Activated CD8-positive, alpha-beta memory T cell treated with anti-CD3 and anti-CD28 coated beads for 48 hours (primary cell): ENCODE measurements at places on chromosomes 3 and 15.

GRCh38 chr3:177427540-177427939 is 230.3 kb upstream of the TBL1XR1 start:
- no peak for DNase-seq

DNA sequence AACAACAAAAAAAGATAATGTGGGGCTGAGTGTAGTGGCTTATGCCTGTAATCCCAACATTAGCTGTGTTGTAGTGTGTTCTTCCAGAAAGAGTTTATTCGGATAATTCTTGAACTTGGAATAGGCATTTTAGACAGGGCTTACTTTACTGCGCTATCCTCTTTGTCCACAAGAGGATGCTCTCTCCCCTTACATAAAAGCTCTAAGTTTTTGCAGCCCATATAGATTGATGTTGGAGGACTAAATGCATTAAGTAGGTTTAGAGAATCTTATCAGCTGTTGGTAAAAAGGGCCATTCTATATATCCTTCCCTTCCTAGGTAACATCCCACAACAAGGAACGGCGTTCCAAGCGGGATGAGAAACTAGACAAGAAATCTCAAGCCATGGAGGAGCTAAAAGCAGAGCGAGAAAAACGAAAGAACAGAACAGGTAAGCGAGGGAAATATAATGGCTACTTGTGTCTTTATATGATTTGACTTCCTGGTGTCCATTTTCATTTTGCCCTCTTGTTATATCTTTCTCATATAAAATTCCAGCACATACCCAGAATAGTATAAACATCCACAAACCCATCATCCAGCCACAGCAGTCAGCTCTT is 27.8 kb upstream of the ITPKA start:
- DNase-seq, result no peak

- no peak for DNase-seq
Observed at GRCh38 chr3:105317841-105318240, 48.9 kb upstream of the ALCAM start.

DNA sequence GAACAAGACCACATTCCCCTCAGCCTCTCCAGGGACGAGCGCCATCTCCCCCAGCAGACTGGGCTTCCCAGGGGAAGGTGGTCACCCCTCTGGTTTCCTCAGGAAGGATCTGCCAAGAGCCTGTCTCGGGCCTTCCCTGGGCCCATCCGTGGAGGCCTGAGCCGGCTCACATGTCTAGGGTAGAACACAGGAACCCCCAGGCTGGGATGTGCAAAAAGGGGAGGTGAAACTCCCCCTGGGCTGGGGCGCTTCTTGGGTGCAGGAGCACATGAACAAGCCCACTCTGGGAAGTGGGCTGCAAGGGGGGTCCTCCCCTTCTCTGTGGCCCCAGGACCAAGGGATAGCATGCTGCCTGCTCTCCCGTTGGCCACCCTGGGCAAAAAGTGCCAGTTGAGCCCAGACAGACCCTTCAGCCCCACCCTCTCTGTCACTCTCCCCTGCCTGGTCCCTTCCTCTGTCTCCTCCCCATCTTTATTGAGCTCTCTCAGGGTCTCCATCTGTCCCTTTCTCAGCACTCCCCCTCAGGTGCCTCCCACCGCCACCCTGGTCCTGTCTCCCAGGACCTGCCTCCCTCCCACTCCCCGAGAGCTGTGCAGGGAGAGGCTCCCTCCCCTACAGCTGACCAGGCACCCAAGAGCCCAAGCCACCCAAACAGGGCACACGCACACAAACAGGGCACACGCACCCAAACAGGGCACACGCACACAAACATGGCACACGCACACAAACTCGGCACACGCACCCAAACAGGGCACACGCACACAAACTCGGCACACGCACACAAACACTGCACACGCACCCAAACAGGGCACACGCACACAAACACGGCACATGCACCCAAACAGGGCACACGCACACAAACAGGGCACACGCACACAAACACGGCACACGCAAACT is 864 bp downstream of the SEMA3G start:
- no peak for DNase-seq

DNA sequence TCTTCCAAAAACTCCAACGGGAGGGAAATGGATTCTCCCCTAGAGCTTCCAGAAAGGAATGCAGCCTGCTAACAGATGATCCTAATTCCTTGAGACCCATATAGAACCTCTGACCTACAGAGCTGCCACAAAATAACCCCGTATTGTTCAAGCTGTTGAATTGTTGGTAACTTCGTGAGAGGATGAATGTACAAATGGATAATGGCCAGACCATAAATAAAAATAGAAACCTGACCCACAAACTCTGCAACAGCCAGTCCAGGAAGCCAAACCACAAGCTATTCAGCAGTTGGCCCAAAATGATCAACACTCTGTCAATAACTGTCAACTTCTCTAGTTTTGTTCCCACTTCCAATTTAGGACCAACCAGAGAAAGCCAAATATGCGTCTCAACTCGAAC is 414.0 kb upstream of the ZNF717 start:
- DNase-seq, result no peak

GRCh38 chr3:99808163-99808794 is 9.4 kb upstream of the CMSS1 start:
- no peak for DNase-seq

GRCh38 chr15:75097939-75098338 is 74.5 kb downstream of the PPCDC start:
- DNase-seq, result no peak

DNA sequence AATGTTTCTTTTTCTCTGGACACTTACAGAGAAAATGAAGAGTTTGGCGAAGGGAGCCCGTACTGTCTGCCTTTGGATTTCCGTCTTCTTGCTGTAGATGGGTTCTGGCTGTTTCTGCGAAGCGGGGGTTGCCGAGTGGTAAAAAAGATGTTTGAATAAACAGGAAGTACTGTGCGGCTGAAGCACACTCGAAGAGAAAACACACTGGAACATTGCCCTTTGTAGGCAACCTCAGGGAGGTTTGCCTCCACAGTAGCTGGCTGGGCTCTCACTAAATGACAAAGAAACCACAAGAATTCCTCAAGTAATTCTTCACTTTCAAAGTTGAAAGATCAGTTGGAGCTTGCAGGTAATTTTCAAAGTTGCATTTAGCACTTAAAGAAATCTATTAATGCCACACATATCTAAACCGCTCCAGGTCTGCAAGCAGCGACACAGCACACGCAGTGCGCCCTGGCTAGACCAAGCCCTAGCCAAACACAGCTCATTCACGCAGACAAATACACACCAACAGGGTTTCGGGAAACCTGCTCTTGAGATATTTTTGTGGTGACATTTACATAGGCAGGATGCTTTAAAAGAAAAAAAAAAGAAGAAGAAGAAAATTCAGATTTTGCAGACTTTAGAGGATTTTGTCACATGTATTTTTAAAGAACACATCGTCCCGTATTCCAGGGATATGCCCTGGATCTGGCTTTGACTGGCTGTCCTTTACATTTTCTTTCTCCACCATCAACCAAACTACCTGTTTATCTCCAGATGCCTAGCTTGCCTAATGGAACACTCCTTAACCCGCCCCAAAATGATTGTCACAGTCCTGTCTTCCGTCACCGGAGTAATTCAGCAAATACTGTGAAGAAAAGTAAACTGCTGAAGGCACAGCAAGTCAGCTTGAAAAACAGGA is 452.8 kb downstream of the FOXP1 start:
- DNase-seq, result no peak

GRCh38 chr15:36575266-36575665 is 4.2 kb upstream of the CDIN1 start:
- DNase-seq, result no peak

GRCh38 chr3:151788401-151788800 is 25.5 kb upstream of the AADAC start:
- no peak for DNase-seq

DNA sequence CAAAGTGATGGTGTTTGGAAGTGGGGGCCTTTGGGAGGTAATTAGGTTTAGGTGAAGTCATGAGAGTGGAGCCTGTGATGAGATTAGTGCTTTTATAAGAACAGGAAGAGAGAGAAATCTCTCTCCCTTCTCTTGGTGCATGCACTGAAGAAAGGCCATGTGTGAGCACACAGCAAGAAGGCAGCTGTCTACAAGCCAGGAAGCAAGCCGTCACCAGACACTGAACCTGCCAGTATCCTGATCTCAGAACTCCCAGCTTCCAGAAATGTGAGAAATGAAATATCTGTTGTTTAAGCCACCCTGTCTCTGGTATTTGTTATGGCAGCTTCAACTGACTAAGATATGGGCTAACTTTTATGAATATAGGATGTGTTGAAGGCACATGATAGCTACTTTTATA is 72.6 kb downstream of the REC114 start:
- no peak for DNase-seq

GRCh38 chr3:124793054-124793739 is 62.9 kb downstream of the UMPS start:
- DNase-seq, result no peak

GRCh38 chr3:66353530-66353929 is 132.7 kb downstream of the SLC25A26 start:
- no peak for DNase-seq

- DNase-seq, result no peak
Observed at GRCh38 chr3:187011915-187012314, 81.6 kb downstream of the ST6GAL1 start.

- no peak for DNase-seq
Observed at GRCh38 chr3:155995525-155996370, 124.6 kb upstream of the KCNAB1 start.

- DNase-seq, result no peak
Observed at GRCh38 chr15:96307856-96308394, 22.6 kb upstream of the NR2F2 start.

GRCh38 chr3:190446573-190447279 is 3.0 kb downstream of the TMEM207 start:
- no peak for DNase-seq

- no peak for DNase-seq
Observed at GRCh38 chr3:194204042-194204987, 68.4 kb downstream of the HES1 start.

DNA sequence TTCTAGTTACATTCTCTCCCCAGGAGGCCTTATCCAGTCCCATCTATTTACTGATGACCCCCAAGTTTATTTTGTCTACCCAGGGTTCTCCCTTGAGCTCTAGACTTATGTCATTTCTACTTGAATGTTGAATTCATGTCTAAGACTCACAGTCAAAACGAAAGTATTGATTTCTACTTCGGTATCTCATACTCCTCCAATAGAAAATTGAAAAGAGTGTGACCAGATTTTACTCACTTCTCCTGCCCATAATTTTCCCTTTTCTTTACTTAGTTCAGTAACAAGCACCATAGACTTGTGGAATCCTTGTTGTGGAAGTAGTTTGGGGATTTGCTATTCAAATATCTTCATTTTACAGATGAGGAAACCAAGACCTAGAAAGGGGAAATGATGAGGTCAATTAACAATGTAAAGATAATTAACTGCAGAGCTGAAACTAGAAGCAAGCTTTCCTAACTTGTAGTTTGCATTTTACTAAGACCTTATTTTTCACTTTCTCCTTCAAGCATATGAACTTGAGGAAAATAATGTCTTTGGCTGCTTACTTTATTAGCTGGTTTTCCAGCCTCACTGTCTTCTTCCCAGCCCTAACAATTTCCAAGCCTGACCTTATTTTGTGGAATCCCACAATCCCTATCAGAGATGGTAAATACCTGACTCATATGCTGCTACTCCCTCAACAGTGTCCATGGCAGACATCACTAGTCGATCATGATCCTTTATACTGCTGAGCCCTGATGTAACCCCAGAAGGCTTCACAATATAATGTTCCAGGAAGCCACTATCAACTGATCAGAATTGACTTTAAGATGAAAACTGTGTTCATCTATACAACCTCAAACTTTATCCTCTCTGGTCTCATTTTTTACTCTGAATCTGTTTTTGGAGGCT is 123.9 kb upstream of the AGBL1 start:
- no peak for DNase-seq

DNA sequence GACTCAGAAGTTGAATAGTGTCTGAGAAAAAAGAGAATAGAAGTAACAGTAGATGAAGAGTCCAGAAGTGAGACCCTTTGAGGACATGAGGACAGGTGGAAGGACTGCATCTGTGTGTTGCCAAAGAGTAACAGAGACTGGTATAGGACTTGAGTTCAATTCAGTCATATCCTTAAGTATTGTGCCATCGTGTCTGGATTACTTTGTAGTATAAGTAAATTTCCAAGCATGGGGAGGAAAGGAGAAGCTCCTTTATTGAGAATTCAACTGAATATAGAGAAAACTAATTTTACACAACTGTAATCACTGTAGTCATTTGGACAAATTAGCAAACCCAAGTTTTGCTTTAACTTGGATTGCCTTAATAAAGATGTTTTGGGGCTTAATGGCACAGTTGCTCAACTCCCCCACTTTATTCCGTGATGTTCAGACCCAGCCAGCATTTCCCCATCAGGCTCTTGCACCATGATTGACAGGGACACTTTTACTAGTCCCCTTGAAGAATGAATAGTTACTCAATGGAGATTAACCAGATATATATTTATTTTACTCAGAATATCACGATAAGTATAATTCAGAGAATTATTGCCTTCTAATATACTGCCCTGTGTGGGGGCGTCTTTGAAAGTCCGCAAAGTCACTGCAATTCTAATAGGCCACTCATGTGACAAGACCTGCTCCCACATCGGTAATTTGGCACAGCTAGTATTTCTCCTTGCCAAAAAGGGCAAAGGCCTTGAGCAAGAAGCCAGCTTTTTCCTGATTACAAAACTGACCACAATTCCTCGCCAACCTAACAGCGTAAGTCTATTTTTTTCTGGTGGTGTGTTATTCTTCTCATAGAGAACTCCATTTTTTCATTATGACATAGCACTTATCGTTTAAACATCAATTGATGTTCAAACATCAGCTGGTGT is 61.3 kb downstream of the PPARG start:
- no peak for DNase-seq

DNA sequence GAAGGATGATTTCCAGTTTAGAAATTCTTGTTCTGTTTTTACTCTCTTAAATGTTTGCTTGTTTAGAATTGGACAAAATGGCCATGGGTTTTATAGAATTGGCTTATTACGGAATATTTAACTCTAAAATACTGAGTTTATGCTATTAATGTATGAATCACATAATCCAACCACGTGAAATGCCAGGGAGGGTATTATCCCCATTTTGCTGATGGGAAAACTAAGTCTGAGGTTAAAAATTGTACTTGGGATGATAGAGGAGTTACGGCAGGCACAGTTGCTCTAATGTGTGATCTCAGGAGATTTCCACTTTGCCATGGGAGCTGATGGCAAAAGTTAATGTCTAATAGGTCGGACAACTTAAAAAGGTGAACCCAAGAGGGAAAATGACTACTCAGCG is 194.4 kb downstream of the ITPR1 start:
- no peak for DNase-seq

GRCh38 chr3:171809861-171810628 is at the start of gene PLD1:
PLD1 (minus strand) TSS chr3:171810483; CDS start chr3:171738051, 72,432 bp downstream.
- peak; percentile 24 for DNase-seq
